ENCODE measurements at places on chromosomes 13 and 19. TPM values are rescaled to one million over a fixed set of nuclear protein-coding genes. Genes with fewer than 3 reads are reported as not detected.

The ESD gene
- total RNA-seq: 65.4 TPM

The CEACAM19 gene
- 11.2 TPM for total RNA-seq

The ADGRE3 gene
- total RNA-seq: 0.31 TPM

The UPK1A gene
- total RNA-seq: 0.37 TPM

The SLITRK5 gene
- 0.31 TPM for total RNA-seq

The COX6B2 gene
- 27.9 TPM for total RNA-seq

The GSX1 gene
- not detected for total RNA-seq

The TEX30 gene
- total RNA-seq: 80.1 TPM

The ZNF414 gene
- total RNA-seq: 46.8 TPM

The ACP5 gene
- total RNA-seq: 6.8 TPM

The POU2F2 gene
- 9.4 TPM for total RNA-seq

The CD37 gene
- 12.6 TPM for total RNA-seq

The PDX1 gene
- 0.12 TPM for total RNA-seq

The RLN3 gene
- not detected for total RNA-seq

The TMEM150B gene
- 2.2 TPM for total RNA-seq

The CYP4F2 gene
- 4.1 TPM for total RNA-seq

The SLC25A42 gene
- total RNA-seq: 14.7 TPM

The RPL21 gene
- 200 TPM for total RNA-seq

The HOMER3 gene
- 31.3 TPM for total RNA-seq

The PPM1N gene
- total RNA-seq: 2.3 TPM

The CALR3 gene
- 40.6 TPM for total RNA-seq

The NTF4 gene
- 0.31 TPM for total RNA-seq

The YJEFN3 gene
- 49.1 TPM for total RNA-seq

The KIR3DL2 gene
- total RNA-seq: not detected

The ZNF560 gene
- total RNA-seq: 15.4 TPM

The FOXA3 gene
- total RNA-seq: 1.5 TPM

The ACTMAP gene
- 17.7 TPM for total RNA-seq

The DLL3 gene
- 4.5 TPM for total RNA-seq

The NDUFA3 gene
- 55.6 TPM for total RNA-seq

The PRSS57 gene
- total RNA-seq: not detected

The CADM4 gene
- total RNA-seq: 4.3 TPM

Data from testis (tissue), 5 donors.